ENCODE measurements at places on chromosomes 16 and 17. TPM values are rescaled to one million over a fixed set of nuclear protein-coding genes. Genes with fewer than 3 reads are reported as not detected.
A peak's percentile ranks its signal among the peaks of the same experiment; 100 is the strongest.

The NBR1 gene
- total RNA-seq: 137 TPM

The CACNG3 gene
- not detected for total RNA-seq

The CLEC18C gene
- not detected for total RNA-seq

The MMP2 gene
- total RNA-seq: 20.5 TPM

The KRT222 gene
- total RNA-seq: 0.34 TPM

The SARM1 gene
- total RNA-seq: 5.1 TPM

The ARL4D gene
- 0.93 TPM for total RNA-seq

The FLCN gene
- total RNA-seq: 75.0 TPM

The FADS6 gene
- not detected for total RNA-seq

DNA sequence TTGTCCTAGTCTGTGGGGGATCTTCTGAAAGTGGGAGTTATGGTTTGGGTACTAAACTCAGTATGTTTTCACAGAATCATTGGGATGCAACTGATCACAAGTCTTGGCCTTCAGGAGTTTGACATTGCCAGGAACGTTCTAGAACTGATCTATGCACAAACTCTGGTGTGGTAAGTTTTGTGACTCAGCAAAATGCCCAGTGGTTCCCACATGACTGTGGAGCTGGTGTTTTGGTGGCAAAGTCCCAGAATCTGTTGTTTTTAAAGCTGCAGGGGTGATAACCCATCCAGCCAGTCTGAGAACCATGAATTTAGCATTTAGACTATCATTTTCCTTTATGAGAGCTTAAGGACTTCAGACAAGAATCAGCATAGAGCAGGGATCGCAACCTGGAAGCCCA, 40.6 kb downstream of the GDE1 start:
- no peak for DNase-seq

DNA sequence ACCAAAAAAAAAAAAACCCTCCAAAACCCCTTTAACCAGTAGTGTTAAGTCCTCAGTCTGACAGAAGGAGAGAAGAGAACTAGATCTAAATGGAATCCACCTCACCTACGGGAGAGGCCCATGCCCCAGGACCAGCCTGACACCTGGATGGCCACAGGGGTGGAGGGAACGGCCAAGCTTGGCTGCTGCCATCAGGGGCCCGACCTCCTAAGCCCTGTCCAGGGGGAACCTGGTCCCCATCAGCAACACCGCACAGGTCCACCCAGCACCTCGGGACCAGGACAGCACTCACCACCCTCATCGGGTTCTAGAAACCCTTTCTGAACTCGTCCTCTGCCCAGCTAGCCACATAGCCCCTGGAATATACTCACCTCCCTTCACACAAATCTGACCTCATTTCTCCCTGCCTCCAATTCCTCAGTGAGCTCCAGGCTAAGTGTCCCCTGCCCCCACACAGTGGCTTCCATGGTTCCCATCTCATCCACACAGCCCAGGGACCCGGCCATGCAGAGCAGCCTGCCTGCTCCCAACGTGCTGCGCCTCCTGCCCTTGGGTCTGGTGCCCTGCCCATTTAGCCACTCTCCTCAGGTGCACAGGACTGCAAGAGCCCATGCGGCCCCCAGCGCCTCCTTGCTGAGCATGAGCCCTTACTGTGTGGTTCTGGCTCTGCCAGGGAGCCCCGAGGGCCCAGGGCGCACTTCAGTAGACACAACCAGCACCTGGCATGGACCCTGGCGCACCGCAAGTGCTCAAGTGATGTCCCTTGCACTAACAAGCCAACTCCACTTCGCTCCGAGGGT, 18.3 kb upstream of the CYTH1 start:
- DNase-seq: no peak

DNA sequence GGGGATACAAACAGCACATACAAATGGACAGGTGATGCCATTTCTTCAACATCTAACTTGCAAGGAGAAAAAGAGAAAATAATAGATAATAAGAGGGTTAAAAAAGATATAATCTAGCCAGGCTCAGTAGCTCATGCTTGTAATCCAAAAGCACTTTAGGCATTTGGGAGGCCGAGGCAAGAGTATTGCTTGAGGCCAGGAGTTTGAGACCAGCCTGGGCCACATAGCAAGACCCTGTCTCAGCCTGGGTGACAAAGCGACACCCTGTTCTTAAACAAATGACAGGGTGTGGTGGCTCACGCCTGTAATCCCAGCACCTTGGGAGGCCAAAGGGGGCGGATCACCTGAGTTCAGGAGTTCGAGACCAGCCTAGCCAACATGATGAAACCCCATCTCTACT, 19.3 kb downstream of the C16orf87 start:
- no peak for DNase-seq

GRCh38 chr17:57984936-57985674, 2.9 kb downstream of the VEZF1 start:
- no peak for DNase-seq

DNA sequence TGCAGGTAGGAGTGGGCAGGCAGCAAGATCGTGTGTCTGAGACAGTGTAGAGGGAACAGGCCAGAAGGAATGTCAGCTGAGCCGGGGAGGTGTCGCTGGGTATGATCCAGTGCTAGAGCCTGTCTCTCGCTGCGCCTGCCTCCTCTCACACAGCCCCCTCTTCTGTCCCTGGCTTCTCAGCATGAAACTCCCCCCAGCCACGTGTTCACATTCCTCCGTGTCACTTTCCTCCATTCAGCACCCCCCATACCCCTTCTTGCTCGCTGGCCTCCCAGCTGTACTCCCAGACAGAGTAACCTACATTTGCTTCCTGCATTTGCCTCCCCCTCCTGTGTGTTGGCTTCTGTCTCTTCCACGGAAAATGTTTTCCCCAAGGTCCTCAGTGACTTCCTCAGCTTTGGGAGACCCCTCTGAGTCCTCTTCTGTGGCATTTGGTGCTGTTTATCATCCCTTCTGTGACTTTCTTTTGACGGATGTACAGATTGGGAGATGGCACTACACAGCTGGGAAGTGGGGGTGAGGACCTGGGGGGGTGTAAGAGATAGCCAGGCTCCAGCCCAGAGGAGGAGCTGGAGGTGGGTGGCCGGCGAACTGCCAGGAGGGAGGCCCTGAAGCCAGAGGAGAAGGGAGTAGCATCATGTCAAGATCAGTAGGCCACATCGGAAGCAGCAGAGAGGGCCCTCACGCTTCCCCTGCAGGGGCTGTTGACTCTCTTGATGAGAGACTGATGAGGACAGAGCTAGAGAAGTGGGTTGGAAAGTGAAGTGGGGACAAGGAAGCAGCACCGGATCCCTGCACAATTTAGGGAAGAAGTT, 19.2 kb downstream of the SGF29 start:
- DNase-seq: no peak

- DNase-seq: no peak
Measured at GRCh38 chr16:57994361-57994760, 6.1 kb downstream of the ZNF319 start.

- no peak for DNase-seq
Measured at GRCh38 chr17:74217037-74217730, 3.8 kb downstream of the TTYH2 start.

GRCh38 chr17:82113941-82114340, 15.9 kb upstream of the FASN start:
- DNase-seq: no peak

GRCh38 chr17:30476726-30477082, 504 bp upstream of the GOSR1 start:
- no peak for DNase-seq

DNA sequence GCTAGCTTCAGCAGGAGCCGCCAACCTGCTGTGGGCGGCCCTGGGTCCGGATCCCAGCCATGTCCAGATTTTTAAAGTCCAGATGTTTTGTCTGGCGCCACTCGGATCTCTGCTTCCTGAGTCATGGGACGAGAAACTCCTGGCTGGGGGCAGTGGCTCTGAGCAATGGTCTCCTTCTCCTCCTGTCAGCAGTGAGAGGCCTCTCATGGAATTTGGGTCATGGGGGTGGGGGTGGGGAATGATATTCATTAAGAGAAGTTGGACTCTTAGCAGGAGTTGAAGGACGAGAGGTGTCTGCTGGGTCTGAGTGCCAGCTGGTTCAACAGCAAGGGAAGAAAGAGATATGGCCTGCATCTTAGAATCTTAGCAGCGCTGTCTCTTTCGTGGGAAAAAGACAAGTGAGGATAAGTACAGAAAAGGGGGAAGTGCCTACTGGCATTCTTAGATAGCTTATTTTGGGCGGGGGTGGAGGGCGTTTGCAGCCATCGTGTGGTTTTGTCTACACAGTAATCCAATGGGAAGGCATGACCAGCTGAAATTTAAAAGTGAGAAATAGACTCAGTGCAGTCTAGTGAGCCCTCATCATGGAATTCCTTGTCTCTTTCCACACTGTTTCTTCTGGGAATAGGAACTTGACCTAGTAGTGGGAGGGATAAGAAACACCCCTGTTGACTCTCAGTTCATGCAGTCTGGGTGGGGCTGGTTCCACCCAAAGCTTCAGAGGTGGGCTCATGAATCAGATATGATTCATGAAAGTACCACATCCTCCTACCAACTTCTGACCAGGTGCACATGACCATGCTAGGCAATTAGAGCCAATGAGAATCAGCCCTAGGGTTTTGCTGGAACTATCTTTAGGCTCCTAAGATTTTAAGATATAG, 80.5 kb downstream of the MYH13 start:
- DNase-seq: no peak

GRCh38 chr17:16352303-16352666, 984 bp downstream of the CENPV start:
- peak; percentile 46 for DNase-seq

GRCh38 chr17:8029121-8029520, 9.7 kb upstream of the ALOX15B start:
- no peak for DNase-seq

All from dermis blood vessel endothelial cell (primary cell).